ENCODE measurements at places on chromosomes 13 and 19.
A peak's percentile ranks its signal among the peaks of the same experiment; 100 is the strongest.

GRCh38 chr13:112972867-112973576 lies 4.0 kb downstream of the MCF2L start:
- DNase-seq: no peak

DNA sequence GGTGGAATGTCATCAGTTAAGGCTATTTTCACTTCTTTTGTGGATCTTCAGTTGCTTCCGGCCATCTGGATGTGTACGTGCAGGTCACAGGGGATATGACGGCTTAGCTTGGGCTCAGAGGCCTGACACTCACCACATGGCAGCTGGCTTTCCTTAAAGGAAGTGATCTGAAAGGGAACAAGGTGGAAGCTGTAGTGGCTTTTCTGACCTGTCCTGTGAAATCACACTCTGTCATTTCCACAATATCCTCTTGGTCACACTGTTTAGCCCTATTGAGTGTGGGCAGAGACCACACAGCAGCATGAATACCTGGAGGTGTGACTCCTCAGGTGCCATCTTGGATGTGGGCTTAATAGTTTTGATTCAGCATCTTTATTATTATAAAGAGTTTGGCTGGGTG lies 4.5 kb upstream of the BAX start:
- no peak for DNase-seq

- DNase-seq: no peak
Measured at GRCh38 chr13:61275736-61276135, 139.9 kb downstream of the PCDH20 start.

- DNase-seq: peak; percentile 43
Measured at GRCh38 chr19:43229315-43229714, 23.9 kb upstream of the PSG4 start.

- DNase-seq: no peak
Measured at GRCh38 chr13:48602296-48603016, 51.3 kb upstream of the CYSLTR2 start.

GRCh38 chr13:75357576-75358289 lies 124.2 kb downstream of the TBC1D4 start:
- DNase-seq: peak; percentile 69

- no peak for DNase-seq
Measured at GRCh38 chr13:106678646-106679418, 110.9 kb upstream of the ARGLU1 start.

- DNase-seq: no peak
Measured at GRCh38 chr13:103757361-103757760, 691.1 kb upstream of the SLC10A2 start.

DNA sequence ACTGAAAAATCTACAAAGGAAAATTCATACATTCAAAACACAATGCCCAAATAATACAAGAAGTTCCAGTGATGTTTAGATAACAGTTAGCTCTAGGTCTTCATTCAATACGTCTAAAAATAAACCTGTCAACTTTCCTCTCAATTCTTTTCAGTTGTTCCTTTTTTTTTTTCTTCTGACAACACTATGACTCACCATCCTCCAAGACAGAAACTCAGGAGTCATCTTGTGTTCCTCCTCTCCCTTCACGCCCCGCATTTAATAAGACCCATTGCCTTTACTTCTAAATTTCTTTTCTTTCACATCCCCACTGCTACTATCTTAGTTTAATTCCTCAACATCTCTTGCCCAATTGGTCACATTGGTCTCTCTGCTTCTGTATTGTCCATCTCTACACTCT lies 759.9 kb downstream of the GPC5 start:
- DNase-seq: peak; percentile 86

GRCh38 chr13:31896427-31896826 lies 135.1 kb upstream of the FRY start:
- peak; percentile 24 for DNase-seq

Data from HT1080 (cell line).